ENCODE measurements at places on chromosomes 4 and X.

GRCh38 chrX:13252726-13253125 is 67.1 kb downstream of the ATXN3L start:
- DNase-seq = peak; percentile 84

DNA sequence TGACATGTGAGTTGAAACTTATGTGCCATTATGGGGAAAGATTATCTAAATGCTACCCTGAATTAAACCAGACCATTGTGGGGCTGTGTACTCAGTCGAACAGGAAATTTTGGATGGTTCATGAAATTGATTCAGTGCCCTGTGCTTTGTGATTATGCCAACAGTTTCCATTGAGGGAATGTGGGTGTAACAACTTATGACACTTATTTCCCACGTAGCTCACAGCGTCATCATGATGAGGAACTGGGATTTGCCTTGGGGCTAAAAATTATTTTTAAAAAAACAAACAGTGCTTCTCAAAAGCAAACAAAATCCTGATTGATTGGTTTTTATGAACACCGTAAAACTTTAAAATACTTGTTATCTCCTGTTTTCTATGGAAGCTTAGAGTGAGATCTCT is 8.3 kb upstream of the CLTRN start:
- no peak for DNase-seq

GRCh38 chr4:78057600-78058550 is 752 bp downstream of the FRAS1 start:
- DNase-seq = peak; percentile 41

DNA sequence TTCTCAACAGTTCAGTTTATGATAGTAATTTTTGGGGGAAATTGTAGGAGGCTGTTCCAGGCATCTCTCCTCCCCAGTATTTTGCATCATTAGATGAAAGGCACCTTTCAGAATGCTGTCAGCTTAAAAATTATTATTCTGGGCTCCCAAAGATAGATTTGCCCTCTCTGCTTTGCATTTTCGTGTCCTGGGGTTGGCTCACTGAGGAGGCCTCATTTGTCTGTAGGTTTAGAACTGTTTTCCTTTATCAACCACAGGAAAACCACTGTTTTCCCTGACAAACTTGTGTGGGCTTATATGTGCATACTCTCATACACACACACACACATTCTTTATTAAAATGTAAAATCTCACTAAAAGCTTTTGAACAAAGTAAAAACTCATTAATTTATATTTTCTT is 197.2 kb upstream of the VCX3A start:
- DNase-seq = no peak

DNA sequence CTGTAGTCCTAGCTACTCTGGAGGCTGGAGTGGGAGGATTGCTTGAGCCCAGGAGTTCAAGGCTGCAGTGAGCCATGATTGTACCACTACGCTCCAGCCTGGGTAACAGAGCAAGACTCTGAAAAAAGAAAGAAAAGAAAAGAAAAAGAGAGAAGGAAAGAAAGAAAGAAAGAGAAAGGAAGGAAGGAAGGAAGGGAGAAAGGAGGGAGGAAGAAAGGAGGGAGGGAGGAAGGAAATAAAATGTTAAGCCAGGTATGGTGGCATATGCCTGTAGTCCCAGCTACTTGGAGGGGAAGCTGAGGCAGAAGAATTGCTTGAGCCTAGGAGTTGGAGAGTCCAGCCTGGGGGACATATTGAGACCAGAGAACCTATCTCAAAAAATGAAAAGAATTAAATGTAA is 12.0 kb downstream of the STAP1 start:
- no peak for DNase-seq

DNA sequence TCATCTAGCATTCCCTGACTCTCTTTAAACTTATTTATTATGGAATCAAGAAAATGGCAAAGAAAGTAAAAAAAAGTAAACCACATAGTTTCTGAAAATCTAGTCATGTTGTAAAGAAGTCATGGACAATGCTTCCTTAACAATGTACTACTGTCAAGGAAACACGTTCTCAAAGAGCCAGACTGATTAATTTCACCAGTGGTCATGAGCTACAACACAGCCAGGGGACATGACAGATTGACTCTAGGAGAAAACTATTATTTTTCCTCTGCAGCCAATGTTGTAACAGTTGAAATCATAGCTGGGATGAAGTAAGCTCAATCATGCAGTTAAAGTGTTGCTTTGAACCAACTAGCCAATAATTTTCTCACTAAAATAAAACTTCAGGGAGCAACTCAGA is 109.2 kb downstream of the MAPK10 start:
- DNase-seq = no peak

- no peak for DNase-seq
These were observed 10.7 kb upstream of the ADH5 start for GRCh38 chr4:99099311-99099710.

GRCh38 chr4:113077575-113077974 is 28.1 kb downstream of the ANK2 start:
- no peak for DNase-seq

DNA sequence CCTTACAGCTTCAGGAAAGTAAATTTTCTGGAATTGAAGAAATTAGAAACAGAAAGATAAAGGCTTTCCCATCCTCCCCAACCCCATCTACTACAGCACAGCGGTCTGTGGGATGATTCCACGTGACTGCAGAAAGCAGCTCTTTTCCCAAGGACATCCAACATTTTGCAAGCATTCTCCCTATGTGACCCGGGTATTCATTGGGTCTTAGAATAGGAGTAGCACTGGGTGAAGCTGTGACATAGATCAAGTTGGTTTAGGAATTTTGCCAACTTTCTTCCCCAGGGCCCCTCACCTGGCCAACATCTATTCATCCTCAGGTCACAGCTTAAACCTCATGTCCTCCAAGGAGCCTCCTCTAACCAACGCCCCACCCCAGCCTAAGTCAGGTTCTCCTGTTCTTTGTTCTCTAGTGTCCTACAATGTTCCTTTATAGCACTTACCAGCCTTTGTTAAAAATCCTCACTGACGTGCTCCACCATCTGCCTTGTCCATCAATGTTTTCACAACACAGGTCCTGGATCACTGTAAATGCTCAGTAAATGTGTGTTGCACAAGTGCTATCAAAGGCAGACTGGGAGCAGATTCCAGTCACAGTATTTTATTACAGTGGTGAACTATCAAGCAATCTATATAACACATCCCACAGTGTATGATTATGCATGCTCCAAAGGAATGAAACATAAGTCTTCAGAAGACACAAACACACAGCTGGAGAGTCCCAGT is 80.9 kb upstream of the MTM1 start:
- DNase-seq = no peak

DNA sequence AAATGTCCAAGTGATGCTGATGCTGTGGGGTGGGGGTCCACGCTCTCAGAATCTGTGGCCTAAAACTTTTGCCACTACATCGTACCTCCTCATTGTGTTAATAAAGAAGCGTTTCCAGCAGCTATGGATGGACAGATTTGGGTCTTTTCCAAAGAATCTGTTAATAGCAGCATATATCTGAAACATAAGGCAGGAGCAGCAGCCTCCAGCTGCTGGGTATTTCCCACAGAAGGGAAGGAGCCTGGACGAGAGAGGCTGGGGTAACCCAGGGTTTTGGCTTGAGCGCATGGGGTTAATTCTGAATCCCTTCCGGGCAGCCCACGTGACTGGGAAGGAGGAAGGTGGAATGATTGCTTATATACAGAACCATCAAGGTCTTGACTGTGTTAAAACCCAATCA is 332.4 kb downstream of the BCOR start:
- DNase-seq = no peak

DNA sequence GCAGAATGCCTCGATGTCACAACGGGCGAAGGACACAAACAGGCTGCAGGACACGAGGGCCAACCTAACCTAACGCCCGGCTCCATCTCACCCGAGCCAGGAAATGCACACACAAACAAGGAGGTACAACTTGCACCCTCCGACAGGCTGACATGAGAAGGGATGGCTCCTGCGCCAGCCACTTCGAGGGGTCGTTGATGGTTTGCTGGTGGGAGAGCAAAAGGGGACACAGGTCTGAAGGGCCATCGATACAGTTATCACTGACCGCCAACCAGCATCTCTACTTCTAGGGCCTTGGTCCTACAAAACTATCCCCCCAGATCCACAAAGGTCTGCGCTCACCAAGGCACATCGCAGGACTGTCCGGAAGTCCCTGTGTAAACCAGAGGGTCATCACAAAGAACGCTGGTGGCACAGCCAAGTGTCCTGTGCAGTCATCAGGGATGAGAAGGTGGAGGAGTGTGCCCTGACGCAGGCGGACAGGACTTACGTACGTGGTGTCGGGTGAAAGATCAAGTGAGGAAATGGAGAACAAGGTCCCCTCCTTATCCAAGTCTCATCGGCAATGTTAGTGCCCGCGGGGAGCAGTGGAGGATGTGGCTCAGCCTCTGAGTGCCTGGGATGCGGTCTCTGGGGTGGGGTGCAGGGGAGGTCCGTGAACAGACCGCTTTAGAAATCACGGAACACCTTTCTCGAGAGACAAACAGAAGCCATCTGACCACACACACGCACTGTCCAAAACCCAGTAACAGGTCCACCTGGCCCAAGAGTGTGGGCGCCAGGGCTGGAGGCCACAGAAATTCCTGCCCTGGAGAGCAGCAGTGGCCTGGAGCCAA is 7.0 kb downstream of the MXD4 start:
- DNase-seq = no peak

DNA sequence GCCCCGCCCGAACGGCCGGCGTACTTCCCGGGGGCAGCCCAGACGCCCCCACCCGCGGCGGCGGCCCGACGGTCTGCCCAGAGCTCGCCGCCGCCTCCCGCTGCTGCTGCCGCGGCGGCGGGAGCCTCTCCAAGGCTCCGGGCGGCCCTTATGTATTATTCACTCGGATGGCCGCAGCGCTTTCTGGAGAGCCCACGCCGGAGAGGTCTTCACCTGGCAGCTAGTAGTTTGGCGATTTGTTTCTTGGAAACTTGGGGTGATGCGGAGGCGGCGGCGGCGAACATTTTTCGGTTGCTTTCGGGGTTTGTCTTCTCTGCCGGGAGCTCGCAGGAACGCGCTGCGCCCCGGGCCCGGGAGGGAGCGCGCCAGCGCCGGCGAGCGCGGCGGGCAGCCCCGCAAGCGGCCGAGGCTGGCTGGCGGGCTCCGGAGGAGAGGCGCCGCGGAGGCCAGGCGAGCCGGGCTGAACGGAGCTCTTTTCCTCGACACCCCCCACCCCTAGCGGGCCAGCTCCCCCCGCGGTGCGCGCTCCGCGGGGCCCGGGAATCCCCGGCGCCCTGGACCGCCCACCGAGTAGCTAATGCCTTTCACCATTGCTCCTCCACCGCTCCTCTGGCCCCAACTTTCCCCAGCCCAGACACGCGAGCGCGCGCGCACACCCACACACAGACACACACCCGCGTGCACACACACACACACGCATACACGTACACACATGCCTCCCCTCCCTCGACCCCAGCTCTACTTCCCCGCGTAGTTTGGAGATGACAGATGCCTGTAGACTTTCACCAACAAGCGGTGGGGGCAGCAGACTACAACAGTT is 113.5 kb downstream of the DHX15 start:
- peak; percentile 39 for DNase-seq

DNA sequence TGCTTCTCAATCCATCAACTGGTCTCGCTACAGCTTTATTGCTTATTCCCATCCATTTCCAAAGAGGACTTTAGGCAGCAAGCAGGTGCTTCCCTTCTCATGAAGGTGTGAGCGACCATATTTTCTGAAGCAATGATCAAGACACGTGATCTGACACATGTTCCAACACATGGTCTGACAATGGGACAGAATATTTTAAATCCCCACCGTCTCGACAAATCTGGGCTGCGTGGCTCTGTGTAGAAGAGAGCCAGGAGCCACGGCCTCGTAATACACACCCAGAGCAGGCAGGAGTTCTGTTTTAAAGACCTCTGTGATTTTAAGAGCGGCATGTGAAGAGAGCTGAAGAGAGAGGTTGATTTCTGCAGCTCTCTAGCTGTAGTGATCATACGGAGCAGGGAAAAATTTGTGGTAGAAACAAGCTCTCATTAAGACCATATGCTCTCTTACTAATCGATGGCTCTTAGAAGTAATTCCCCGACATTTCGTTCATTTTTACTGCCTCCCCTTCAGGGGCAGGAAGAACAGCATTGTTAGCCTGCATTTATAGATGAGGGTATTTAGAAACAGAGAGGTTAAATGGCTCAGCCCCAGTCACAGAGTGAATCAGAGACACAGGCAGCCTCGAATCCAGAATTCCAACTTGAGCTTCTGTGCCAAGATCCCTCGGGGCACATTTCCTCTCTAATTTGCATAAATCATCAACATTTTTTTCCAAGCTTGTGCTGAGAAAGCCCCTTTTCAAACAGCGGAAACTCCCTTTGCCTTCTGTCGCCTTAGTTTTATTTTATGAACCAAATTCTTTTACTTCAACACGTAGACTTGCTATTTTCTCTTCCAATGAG is 91.0 kb upstream of the BCOR start:
- DNase-seq = no peak

DNA sequence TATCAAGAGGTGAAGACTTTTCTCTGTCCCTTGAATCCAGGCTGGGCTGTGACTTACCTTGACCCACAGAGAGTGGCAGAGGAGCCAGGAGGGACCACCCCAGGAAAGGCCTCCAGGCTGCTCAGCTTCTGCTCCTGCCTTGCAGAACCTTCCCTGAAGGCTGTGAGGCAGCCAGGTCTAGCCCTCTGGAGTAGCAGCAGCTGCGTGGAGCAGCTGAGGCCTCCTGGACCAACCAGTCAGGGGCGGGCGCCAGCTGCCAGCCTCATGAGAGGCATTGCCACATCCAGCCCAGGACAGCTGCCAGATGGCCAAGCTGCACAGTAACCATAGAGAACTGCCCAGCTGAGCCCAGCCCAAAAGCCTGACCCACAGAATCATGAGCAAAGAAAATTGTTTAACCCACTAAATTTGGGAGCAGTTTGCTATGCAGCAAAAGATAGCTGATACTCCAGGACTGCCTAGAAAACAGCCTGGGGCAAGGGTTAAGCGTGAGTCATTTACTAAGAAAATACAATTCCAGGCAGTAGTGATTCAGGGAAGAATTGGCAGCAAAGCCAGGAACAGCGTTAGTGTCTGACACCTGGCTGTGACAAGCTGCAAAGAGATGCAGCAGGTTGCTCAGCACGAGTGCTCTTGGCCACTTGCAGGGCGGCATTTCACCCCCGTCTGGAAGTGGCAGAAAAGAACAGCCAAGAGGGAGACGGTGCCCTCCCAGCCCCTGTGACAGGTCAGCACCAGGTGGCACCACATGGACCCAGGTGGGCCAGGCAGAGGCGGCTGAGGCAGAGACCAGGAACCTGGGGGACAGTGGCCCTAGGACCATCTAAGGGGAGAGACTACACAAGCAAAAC is 14.7 kb upstream of the PDE6B start:
- DNase-seq = peak; percentile 87

DNA sequence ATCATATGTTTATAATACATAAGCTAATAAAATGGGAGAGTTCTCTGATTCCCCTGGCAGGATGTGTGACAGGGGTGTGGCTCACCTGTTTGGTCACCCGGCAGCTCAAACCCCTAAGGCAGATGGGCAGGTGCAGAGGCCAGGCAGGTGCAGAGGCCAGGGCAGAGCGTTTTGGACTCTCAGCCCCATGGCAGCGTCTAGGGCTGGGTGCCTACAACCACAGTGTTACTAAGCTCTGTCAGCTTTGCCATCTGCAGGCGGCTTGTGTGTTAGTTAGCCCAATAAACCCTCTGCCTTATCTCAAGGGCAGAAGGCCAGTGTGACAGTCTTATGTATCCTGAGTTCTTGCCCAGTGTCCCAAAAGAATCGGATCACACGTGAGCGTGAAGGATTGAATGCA is 54.0 kb upstream of the UGT2B15 start:
- no peak for DNase-seq
